T-helper 1 cell (primary cell): ENCODE measurements at places on chromosomes 2 and 18.

DNA sequence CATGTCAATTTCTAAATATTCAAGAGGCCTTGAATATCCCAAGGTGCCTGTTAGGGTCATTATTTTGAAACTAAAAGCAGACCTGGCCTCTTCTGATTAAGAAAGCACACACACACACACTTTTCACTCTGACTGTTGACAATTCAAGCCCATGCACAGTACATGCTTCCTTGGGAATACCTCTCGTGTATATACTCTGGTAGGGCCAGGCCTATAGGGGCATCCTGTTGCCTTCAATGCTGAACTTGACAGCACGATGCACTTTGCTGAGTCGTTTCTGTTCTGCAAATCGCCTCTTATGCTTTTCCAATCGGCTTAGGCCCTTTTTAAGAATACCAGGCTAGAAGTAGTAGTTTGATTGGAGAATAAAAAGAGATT lies 40.6 kb downstream of the IWS1 start:
- no peak for DNase-seq

- no peak for DNase-seq
Observed at GRCh38 chr2:193679847-193680246, 1485.1 kb upstream of the TMEFF2 start.

DNA sequence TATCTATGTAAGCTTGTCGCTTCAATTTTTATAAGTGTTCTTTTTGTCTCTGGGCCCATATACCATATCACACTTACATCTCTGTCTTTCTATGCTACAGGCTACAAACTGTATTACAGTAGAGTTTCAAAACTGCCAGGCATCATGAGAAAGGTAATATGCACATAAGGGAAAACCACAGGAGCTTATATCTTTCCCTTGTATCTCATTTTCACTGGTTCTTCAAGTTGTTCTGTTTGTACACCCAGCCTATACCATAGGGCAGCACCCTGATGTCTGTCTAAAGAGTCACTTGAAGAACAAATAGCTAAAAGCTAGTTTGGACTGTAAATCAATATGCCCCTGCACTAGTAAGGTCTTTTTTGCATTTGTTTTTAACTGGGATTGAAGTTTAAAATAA lies 366.7 kb downstream of the FIGN start:
- DNase-seq: no peak

GRCh38 chr2:71417300-71418202 lies 35.8 kb upstream of the DYSF start:
- no peak for DNase-seq

GRCh38 chr2:121345887-121346286 lies 60.9 kb upstream of the TFCP2L1 start:
- no peak for DNase-seq

DNA sequence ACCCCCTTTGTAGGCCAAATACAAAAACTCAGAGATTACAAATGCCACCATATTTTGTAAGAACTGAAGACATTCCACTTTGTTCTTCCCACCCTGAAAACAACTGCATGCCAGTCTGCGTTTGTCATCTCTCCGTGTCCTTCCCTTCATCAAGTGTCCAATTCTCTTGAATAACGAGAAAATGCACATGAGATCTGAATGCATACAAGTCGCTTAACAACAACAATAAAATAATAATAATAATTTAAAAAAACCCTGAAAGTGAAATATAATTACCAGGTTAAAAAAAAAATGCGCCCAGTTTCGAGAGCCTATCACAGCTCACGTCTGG lies 2.0 kb upstream of the SETBP1 start:
- no peak for DNase-seq

DNA sequence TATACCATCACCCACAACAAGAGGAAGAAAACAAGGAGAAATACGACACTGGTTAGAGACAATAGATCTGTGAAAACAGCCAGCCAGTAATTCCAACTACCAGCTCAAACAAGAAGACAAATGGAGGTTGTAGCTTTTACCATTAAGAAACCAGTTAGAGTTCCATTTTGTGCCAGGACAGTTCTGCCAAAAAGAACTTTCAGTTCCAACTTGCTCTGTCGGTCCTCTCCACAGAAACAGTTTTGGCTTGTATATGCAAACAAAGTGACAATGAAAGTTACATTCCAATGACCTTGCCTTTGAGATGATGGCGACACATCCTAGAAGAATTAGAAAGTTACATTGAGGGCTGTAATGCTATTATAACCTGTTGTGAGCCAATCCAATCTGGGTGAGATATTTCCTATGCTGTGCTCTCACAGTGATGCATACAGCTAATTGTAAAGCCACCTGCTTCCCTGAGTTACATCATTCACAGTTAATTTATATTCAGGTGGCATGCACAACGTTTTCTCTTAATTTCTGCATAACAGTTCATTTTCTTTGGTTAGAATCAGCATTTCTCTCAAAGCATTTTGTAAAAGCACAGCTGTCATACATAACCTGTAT lies 1378.4 kb upstream of the PIK3C3 start:
- DNase-seq: no peak

GRCh38 chr2:37306024-37306423 lies 18.6 kb downstream of the PRKD3 start:
- no peak for DNase-seq

DNA sequence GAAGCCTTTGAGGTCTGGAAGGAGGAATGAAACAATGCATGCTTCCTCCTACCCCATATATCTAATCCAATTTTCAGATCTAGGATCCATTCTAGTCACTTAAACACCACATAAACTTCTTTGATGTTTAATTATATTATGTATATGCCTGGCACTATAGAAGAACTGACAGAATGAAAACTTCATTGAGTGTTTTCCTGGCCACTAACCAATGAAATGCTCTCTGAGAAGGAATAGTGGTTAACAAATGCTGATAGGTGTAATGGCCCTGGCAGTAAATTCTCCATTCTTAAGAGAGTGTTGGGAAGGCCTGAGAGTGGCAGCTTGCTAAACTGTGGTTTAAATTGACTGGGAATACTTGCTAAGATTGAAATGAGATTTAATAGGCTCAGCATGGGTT lies 710.0 kb downstream of the LRRTM4 start:
- DNase-seq: no peak

GRCh38 chr2:118464046-118464445 lies 375.8 kb downstream of the INSIG2 start:
- no peak for DNase-seq

GRCh38 chr2:76288146-76288545 lies 577.4 kb upstream of the GCFC2 start:
- no peak for DNase-seq

- DNase-seq: no peak
Observed at GRCh38 chr2:8644605-8645175, 37.2 kb upstream of the ID2 start.

GRCh38 chr2:217746808-217747207 lies 256.0 kb downstream of the TNS1 start:
- DNase-seq: no peak

- DNase-seq: no peak
Observed at GRCh38 chr2:239693761-239694415, 293.1 kb upstream of the HDAC4 start.

- no peak for DNase-seq
Observed at GRCh38 chr2:5067816-5068215, 624.4 kb upstream of the SOX11 start.

DNA sequence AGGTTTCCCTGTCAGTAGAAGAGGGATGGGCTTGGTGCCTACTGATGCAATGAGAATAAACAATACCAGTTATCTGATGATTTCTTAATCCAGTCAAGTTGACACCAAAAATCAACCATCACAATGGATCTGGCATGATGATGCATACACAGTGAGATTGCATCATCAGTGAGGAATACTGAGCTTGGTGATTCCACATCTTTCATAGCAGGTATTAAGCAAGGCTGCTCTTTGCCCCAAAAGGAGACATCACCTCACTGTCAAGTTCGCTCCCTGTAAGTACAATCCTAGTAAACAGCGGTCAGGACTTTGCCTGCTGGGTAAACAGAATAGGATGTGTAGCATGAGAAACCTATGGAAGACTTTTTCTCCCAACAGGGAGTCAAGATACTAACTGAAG lies 282.7 kb upstream of the CDH2 start:
- no peak for DNase-seq
